ENCODE measurements at places on chromosomes 7 and 10. TPM values are rescaled to one million over a fixed set of nuclear protein-coding genes. Genes with fewer than 3 reads are reported as not detected.

GRCh38 chr10:73628405-73628804 lies 12.9 kb downstream of the MYOZ1 start:
- H3K36me3 ChIP-seq = no peaks in the 10 kb centered on the region
- H3K4me1 ChIP-seq = peaks cover 9% of the 10 kb centered on the region
- no peak for DNase-seq
- H3K27me3 ChIP-seq = no peaks in the 10 kb centered on the region
- H3K27ac ChIP-seq = no peak overlapping the region

- DNase-seq = no peak
- H3K4me3 ChIP-seq = no peak overlapping the region
- no peaks in the 10 kb centered on the region for H3K36me3 ChIP-seq
Observed at GRCh38 chr10:43042503-43043341, 34.1 kb upstream of the RET start.

- no peak for DNase-seq
- H3K4me3 ChIP-seq = no peak overlapping the region
- H3K36me3 ChIP-seq = no peaks in the 10 kb centered on the region
- H3K4me1 ChIP-seq = no peaks in the 10 kb centered on the region
Observed at GRCh38 chr10:11478807-11479206, 132.6 kb downstream of the USP6NL start.

The MYOZ1 gene
- not detected for total RNA-seq

DNA sequence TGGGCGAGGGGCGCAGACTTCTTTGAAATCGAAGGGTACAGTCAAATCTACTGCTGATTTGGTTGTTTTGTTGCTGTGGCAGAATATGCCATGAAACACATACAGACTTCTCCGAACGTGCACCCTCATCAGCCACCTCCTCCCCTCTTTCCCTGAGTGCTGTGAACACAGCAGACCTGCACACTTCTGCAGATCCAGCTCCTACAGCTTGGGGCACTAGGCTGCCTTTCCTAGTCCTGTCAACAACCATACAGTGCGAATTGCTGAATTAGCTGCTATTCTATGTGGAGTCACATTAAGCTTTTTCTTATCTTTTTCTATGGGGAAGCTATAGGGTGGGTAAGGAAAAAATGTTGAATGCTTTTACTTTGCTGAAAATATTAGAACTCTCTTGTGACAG lies 57.5 kb downstream of the COL17A1 start:
- no peak overlapping the region for H3K27ac ChIP-seq
- H3K36me3 ChIP-seq = peaks cover 4% of the 10 kb centered on the region
- H3K4me3 ChIP-seq = no peak overlapping the region

The C10orf105 gene
- total RNA-seq = not detected

GRCh38 chr10:17219024-17219423 lies 9.0 kb upstream of the VIM start:
- H3K4me3 ChIP-seq = no peak overlapping the region
- H3K36me3 ChIP-seq = no peaks in the 10 kb centered on the region
- no peak overlapping the region for H3K27ac ChIP-seq
- DNase-seq = no peak
- peaks cover 28% of the 10 kb centered on the region for H3K4me1 ChIP-seq
- H3K27me3 ChIP-seq = no peaks in the 10 kb centered on the region

The GPRIN2 gene
- not detected for total RNA-seq

The ACADSB gene
- total RNA-seq = 15.2 TPM

The GPR141 gene
- not detected for total RNA-seq

DNA sequence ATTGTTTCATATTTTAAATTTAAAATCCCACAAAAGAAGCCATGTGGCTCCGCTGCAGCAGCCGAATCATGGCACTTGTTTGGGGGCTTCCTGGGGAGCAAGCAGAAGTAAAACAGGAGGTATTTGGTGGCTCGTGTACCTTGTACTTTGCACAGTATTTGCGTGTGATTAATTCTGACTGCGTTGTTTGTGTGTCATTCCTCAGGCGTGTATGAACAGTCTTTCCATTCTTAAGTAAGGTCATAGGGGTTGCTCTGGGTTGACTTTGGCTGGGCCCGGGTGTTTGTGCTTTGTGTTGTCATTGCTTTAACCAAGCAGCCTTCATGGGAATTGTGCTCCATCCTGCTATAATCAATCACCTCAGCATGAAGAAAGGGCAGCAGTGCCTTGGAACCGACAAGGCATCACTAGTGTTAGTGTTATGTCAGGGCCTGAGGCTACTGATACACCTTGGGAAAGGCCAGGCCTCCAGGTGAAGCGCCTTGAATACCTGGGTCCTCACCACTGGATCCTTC lies 182.4 kb downstream of the ARHGAP21 start:
- no peaks in the 10 kb centered on the region for H3K4me1 ChIP-seq
- H3K27ac ChIP-seq = no peak overlapping the region
- no peak overlapping the region for H3K4me3 ChIP-seq
- H3K36me3 ChIP-seq = no peaks in the 10 kb centered on the region
- no peak for DNase-seq

The GIMAP7 gene
- 42.4 TPM for total RNA-seq

The PRR15 gene
- total RNA-seq = 4.1 TPM

The RPA3 gene
- total RNA-seq = 34.4 TPM

DNA sequence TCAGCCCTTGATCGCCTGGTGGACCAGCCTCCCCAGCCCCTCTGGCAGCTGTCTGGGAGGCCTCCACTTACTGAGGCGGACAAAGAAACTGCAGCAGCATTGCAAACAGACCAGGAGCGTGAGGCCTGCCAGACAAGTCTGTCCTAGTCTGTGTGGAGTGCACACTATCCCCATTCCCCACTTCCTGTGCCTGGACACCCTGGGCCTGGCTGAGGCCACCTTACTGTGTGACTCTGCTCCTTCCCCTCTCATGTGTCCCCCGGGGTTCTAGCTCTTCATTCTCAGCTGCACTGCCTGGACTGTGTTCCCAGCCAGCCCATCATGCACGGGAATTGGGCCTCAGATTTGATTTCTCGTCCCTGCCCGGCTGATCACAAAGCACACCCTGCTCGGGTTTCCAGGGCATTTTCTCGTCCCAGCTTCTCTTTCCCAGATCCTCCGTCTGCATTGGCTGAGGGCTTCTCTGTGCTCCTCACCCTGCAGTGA lies 16.7 kb upstream of the C10orf90 start:
- H3K27ac ChIP-seq = no peak overlapping the region
- no peaks in the 10 kb centered on the region for H3K27me3 ChIP-seq
- H3K36me3 ChIP-seq = no peaks in the 10 kb centered on the region
- no peak overlapping the region for H3K4me3 ChIP-seq
- no peak for DNase-seq
- no peaks in the 10 kb centered on the region for H3K4me1 ChIP-seq

GRCh38 chr7:138460649-138461607 lies 869 bp downstream of the TRIM24 start:
- H3K27me3 ChIP-seq = no peaks in the 10 kb centered on the region
- peak overlapping the region; percentile 95 for H3K4me3 ChIP-seq
- DNase-seq = peak; percentile 57
- no peaks in the 10 kb centered on the region for H3K36me3 ChIP-seq
- peak overlapping the region; percentile 61 for H3K27ac ChIP-seq

DNA sequence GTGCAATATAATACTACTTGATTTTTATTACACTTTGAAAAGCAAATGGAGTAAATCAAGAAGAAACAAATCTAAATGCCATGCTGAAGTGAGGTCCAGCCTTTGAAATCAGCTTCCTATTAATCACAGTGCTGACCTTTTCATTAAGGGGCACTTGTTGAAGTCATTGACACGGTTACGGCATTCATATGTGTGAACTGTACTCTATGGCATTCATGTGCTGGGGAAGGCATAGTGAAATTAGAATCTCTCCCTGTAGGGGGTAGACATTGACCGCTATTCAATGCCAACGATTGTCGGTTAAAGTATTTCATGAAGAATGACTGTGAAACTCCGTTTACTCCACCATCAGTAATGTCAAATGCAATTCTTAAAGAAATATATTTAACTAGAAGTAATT lies 296.1 kb upstream of the SEMA3A start:
- no peak for DNase-seq
- no peaks in the 10 kb centered on the region for H3K36me3 ChIP-seq
- no peaks in the 10 kb centered on the region for H3K4me1 ChIP-seq
- H3K27me3 ChIP-seq = no peaks in the 10 kb centered on the region

The SEMA3A gene
- total RNA-seq = 1.7 TPM

The NCF1 gene
- not detected for total RNA-seq

The CRHR2 gene
- not detected for total RNA-seq

- no peak overlapping the region for H3K4me3 ChIP-seq
- H3K27ac ChIP-seq = no peak overlapping the region
- H3K36me3 ChIP-seq = no peaks in the 10 kb centered on the region
Observed at GRCh38 chr7:152073352-152073751, 47.9 kb downstream of the GALNT11 start.

- no peak overlapping the region for H3K27ac ChIP-seq
- peaks cover 6% of the 10 kb centered on the region for H3K27me3 ChIP-seq
Observed at GRCh38 chr10:96638696-96639095, 51.9 kb upstream of the TM9SF3 start.

Data from endothelial cell of umbilical vein (primary cell).